ENCODE measurements at places on chromosomes 6 and 20.

- no peak for DNase-seq
These were observed 537 bp downstream of the PPIL4 start for GRCh38 chr6:149545258-149545753.

GRCh38 chr20:6504826-6505225 lies 262.7 kb upstream of the BMP2 start:
- DNase-seq: no peak

DNA sequence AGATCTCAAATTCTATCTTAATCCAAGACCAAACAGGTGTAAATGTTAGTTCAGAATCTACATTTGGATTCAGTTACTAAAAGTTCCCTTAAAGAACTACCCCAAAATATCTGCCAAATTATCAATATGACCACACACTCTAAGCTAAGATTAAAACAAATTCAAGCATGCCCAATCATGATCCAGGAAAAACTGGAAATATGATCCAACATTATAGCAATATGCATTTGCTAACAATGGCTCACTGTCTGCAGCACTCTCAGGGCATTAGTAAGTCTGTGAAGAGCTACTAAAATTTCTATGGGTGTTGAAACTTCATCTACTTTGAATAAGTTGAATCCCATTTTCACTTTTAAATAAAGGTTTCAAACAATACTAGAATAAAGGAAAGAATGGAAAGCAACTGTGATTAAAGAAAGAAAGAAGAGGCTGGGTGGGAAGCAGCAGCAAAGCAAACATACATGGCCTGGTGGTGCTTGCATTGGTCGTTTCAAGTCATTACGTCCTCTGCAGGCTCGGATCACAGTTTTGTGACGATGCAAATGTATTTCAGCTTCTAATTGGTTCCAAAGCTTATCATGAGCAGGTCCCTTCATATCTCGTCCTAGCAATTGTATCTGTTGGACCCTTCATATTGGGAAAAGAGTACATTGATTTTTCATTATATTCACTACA lies 29.2 kb downstream of the GOPC start:
- DNase-seq: no peak

DNA sequence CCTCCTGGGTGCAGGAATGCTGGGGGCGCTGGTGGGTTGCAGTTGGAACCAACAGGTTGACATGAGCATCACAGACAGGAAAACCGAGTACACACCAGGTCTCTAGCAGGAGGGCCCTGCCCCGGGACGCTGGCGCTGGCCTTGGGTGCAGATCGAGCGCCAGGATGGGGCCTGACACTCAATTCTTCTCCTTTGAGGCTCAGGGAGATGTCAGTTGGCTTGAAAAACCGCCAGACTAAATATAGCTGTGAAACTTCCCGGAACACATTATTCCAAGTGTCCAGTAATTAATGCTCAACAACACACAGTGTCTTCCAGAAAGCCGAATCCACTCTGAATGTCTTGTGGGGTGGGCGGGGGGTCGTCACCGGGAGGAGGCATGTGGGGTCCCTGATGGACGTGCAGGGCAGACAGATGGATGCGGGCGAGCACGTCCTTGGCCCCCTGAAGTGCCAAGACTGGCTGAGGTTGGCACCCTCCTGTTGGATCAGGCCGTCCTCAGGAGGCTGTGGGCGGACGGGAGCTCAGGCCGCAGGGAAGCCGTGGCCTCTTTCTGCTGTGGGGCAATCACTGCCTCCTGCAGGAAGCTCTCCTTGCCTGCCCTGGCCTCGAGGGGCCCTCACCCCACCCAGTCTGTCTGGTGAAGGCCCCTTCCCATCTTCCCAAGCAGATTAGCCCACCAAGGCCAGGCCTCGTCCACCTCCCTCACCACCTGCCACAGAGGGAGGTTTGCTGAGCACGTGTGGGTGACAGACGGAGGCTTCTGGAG lies 19.4 kb upstream of the GATA5 start:
- DNase-seq: no peak

DNA sequence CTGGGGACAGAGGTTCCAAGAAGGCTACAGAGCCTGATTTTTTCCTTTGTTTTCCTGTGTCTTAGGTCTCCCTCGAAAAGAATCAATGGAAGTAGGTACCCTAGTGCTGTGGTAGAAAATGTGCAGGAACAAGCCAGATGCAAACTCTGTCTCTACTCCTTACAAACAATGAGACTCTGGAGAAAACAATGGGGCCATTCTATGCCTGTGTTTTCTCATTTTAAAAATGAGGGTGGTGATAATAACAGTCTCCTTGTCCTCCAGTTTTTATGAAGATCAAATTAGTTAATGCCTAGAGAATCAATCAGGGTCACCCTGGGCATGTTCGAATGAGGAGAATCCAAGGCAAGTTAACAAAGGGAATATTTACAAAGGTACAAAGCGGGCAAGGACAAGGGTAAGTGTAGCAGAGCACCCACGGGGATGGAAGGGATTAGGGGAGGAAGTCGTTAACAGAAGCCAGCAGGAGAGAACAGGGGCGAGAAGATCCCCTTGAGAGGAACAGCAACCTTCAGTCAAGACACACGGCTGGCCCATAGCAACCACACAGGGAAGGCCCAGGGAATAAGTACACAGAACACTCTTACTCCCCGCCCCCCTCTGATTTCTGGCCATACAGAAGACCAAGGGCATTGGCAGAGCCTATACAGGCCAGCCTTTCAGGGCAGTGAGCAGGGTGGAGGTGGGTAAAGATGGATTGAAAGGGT lies 342.8 kb downstream of the PTPRT start:
- DNase-seq: no peak

GRCh38 chr6:116411284-116411623 lies 40.5 kb downstream of the DSE start:
- no peak for DNase-seq

DNA sequence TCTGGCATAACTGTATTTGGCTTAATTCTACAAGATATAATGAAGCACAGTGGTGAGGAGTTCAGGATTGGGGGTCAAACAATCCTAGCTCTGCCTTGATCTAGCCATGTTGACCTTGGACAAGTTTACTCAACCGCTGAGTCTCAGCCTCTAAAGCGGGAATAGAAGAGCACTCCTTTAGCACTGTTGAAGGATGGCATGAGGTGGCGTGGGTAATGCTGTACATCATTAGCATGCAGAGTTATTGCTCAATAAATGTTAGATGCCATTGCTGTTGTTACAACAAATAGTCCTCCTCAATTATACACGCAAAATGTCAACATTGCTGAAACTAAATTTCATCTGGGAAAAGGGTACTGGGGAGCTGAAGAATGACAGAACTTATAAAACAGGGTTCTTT lies 78.6 kb downstream of the KIF13A start:
- DNase-seq: no peak

GRCh38 chr6:144544266-144544830 lies 259.2 kb downstream of the UTRN start:
- no peak for DNase-seq

- DNase-seq: no peak
These were observed 141.3 kb downstream of the TAF4 start for GRCh38 chr20:61924211-61924857.

GRCh38 chr6:100731411-100731810 lies 149.7 kb downstream of the ASCC3 start:
- no peak for DNase-seq

DNA sequence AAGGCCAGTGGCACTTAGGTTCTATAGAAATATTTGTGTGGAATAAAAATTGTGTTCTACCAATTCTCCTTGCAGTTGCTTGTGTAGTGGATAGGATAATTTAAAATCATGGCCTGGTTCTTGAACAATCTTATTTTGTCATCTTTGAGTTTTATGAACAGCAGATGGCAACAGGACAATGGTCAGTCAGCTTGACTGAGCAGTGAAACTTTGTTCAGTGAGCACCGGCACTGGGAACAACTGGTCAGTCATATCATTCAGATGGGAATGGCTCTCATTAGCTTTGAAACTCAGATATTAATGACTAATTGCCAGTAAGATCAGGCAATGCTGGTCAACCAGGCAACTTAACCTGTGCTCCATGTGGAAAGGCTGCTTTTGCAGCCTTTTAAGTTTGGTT lies 129.2 kb downstream of the BCKDHB start:
- DNase-seq: no peak

GRCh38 chr6:89372506-89372901 lies 20.0 kb upstream of the UBE2J1 start:
- DNase-seq: no peak

GRCh38 chr20:21100578-21101452 lies 5.3 kb downstream of the LINC00237 start:
- DNase-seq: no peak

DNA sequence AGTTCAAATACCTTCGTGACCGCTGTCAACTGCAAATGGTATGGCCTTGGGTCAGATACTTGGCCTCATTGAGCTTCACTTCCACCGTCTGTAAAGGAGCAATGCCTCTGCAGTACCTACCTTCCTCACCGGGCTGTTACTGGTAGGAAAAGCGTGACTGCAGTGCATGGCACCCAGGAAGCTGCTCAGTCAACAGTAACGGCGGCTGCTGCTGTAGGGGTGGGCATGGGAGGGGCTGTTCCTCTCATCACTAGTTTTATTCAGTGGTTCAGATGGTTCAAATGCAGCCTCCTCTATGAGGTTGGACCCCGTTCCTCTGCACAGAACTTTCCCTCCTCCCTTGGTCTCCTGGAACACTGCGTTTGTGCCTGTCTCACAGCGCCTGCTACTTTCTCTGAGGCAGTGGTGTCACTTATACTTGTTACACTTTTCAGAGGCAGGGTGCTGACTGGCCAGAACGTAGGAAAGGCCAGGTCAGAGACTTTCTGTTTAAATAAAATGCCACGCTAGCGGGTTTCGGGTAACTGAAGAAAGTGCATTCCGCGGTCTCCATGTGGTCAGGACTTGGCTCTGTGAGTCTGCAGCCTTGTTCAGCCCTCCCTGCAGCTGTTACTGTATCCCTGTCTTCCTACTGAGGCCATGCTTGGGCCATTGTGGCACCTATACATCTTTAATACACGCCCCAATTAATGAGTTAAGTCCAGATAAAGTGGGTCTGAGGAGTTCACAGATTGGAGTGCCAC lies 279.6 kb downstream of the NRN1 start:
- DNase-seq: no peak

DNA sequence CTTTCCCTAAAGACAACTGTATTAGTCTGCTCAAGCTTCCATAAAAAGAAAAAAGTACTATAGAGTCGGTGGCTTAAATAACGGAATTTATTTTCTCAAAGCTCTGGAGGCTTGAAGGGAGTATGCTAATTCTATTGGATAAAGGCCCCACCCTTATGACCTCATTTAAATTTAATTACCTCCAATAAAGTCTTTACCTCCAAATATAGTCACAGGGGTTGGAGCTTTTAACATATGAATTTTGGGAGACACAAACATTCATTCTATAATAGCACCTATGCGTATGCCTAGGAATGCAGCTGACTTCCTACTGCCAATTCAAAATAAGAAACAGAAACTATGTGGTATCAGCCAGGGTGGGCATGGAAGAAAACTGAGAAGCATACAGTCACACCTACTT lies 25.4 kb downstream of the KIAA0319 start:
- no peak for DNase-seq

DNA sequence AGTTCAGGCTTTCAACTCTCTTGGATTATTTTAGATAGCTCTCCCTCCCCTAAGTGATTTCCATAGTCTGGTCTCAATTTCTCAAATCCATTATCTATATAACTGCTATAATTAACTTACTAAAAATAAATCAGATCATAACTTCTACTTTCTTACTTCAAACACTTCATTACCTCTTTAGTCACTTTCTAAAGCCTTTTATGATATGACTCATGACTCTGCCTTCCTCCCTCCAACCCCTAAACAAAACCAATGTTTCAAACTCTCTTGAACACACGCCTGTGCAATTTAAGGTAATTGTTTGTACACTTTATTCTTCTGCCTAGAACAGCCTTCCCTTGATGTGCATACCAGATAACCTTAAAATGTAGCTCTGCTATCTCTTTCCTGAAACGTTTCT lies 100.5 kb downstream of the LMBRD1 start:
- no peak for DNase-seq

GRCh38 chr20:43699941-43700565 lies 26.7 kb downstream of the GTSF1L start:
- no peak for DNase-seq

- DNase-seq: no peak
These were observed 103.0 kb upstream of the FOXQ1 start for GRCh38 chr6:1208876-1209275.

DNA sequence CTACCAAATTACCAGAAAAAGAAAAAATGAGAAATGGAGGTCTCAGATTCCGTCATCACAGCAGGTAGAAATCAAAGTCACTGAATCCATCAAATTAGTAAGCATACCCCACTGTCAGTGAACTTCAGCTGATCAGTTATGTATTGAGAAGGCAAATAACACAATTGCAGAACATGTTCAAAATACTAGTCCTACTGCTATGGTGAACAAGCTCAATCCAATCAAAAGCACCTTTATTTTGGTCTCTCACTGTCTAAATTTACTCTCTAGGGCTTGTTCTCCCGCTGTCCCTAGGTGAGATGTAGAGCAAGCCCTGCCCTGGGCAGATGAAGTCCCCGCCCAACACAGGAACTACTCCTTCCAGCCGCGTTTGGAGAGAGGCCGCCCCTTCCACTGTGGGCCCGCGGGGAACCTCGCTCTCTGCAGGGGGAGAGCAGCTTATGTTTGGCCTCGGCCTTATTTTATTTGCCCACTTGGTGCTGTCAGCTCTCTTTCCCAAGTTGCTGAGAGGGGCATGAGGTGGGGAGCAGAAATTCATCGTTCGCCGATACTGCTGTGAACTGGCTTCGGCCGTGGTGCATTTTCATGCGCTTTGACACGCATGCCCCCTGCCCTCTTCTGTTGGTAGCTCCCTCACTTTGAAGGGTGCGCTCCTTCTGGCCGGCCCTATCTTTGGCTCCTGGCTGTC lies 14.3 kb upstream of the MAP1LC3A start:
- DNase-seq: no peak

GRCh38 chr20:48425817-48426612 lies 401.8 kb downstream of the PREX1 start:
- DNase-seq: no peak

- DNase-seq: no peak
These were observed 24.8 kb downstream of the AFDN start for GRCh38 chr6:167851370-167851952.

DNA sequence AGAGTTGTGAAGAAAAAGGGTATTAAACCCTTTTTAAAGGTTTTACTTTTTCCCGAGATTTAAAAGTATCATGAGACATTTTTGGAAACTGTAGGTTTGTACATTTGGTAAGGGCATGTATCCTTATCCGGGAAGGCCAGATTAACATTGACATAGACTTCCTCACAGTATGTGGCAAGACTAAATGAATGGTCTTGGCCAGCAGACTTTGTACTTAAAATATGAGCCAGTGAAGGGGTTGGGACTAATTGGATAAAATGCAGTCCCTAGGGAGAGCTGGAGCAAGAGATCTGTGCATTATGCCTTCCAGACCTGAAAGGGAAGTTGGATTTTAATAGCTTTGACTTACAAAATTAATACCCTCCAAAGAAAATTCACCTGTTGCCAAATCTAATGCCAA lies 60.4 kb upstream of the CCN2 start:
- DNase-seq: no peak

All from NCI-H460 (cell line).